Activated T-helper 1 cell treated with Interleukin-2 at 50 U/mL for 16 hours (primary cell): ENCODE measurements at places on chromosomes 1 and 21.

GRCh38 chr1:224534731-224535130 lies 81.4 kb upstream of the CNIH3 start:
- DNase-seq, result no peak

DNA sequence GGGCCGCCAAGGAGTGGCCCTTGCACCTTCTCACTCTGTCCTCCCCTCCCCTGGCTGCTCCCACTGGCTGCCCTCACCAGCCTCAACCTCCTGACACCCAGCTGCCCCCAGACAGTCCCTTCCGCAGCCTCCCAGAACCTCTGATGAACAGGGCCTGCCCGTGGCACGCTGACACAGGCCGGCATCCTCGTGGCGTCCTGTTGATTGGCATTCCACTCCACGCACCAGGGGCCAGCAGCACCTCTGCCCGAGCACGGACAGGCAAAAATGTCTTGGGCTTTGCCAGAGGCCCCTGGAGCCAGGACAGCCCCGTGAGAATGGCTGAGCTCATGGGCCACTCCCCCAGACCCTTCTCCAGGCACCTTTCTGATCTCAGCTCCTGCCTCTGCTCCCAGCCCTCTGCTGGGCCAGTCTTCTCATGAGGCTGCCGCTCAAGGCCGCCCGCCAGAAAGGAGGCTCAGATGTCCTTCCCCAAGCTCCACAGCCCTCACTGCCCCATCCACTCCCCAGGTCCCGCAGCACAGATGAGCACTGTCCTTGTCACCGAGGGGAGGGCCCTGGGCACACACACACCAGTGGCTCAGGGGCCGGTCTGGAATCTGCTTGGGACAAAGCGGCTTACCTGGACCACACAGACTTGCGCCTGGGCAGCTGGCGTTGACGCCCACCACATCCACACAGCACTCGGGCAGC lies 15.8 kb upstream of the RNF223 start:
- DNase-seq, result no peak

GRCh38 chr1:202624781-202625108 lies 85.5 kb downstream of the SYT2 start:
- no peak for DNase-seq

DNA sequence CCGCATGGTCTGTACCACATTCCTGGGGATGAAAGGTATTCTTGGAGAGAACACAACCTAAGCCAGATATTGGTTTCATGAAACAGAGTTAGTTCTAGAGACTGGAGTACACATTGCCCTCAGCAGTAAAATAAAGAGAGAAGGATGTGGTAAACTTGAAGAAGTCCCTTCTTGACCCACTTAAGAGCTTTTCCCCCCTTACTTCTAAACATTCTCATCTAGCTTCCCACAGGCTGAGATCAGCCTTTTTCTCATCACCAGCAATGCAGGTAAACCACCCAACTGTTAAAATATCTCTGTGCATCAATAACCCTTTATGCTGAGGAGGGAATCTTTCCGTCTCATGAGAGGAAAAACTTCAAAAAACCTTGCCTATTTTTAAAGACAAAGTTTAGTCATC lies 62.6 kb downstream of the SUSD4 start:
- no peak for DNase-seq

DNA sequence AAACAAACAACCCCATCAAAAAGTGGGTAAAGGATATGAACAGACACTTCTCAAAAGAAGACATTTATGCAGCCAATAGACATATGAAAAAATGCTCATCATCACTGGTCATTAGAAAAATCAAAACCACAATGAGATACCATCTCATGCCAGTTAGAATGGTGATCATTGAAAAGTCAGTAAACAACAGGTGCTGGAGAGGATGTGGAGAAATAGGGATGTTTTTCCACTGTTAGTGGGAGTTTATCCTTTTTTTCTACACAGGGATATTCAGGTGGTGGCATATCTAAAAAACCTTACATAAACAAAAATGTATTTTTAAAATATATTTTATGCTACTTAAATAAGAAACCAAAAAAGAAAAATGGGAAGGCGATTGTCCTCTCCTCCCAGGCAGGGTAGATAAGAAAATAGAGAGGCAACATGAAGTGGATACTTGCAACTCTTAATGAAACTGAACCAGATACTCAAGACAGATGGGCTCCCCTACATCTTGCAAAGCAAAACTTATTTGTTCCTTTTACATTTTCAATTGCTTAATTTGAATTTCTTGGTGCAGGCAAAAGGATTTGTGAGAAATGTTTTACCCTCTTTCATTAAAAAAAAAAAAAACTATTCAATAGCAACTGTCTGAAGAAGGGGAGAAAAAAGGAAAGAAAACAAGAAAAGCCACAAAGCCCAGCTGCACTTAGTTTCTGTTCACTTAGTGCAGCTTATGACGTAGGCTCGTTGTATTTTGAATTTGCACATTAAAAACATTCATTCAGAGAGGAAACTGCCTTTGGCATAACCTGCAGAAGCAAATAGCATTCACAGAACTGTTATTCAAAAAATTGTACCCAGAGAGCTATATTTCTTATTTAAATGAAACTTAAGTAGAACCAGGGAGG lies 36.9 kb upstream of the RGS1 start:
- no peak for DNase-seq

- peak; percentile 2 for DNase-seq
Measured at GRCh38 chr1:94418664-94419655, 771 bp downstream of the ABCD3 start.

- no peak for DNase-seq
Measured at GRCh38 chr1:110057963-110058518, 12.4 kb downstream of the ALX3 start.

GRCh38 chr1:195326325-195326724 lies 1281.9 kb downstream of the KCNT2 start:
- no peak for DNase-seq

DNA sequence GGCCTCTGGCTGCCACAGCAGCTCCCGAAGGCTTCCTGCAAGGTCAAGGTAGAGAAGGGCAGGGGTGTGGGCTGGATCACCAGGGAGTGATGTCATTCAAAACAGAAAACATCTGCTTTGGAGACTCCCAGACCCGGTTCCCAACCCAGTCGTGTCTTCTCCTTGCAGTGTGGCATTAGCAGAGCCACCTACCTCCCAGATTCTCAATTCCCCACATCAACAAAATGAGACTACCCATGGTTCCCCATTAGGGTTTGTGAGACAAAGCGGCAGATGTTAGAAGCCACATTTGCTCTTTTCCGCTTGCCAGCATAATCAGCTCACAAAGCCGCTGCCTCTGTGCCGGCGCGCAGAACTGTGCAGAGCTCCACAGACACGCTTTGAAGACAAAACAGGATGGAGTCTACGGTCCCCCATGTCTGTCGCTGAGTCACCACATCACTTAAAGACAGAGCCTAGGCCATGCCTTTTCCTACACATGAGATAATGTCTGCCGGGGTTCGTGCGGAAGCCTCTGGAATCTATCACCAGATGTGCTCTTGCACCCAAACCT lies 12.5 kb downstream of the KIF17 start:
- DNase-seq, result no peak

DNA sequence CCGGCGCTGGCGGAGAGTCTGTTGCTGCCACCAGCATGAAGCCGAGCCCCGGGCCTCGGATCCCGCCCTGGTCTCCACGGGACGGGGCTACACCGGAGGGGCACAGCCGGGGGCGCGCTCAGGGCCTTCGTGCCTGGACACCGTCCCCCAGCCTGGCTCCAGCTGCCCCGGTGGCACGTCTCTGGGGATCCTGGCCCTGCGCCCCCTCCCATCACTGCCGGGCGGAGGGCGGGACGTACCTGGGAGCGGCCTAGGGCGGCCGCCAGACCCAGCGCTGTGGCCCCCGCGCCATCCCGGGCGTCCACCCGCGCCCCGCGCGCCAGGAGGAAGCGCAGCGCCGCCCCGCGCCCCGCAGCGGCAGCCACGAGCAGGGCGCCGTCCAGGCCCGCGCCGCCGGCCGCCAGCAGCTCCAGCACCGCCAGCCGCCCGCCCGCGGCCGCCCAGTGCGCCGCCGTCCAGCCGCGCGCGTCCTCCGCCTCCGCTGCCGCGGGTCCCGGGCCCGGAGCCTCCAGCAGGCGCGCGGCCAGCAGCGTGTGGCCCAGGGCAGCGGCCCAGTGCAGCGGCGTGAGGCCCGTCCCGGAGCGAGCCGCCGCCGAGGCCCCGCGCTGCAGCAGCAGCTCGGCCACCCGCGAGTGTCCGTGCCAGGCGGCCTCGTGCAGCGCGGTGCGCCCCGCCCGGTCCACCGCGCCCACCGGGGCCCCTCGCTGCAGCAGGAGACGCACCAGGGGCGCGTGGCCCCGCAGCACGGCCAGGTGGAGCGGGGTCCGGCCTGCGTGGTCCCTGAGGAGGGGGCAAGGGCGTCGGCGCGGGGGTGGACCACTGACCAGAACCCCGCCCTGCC lies 1.0 kb downstream of the ANKRD65 start:
- DNase-seq, result no peak

GRCh38 chr21:45836694-45837670 lies 144.6 kb upstream of the COL6A1 start:
- DNase-seq, result no peak

DNA sequence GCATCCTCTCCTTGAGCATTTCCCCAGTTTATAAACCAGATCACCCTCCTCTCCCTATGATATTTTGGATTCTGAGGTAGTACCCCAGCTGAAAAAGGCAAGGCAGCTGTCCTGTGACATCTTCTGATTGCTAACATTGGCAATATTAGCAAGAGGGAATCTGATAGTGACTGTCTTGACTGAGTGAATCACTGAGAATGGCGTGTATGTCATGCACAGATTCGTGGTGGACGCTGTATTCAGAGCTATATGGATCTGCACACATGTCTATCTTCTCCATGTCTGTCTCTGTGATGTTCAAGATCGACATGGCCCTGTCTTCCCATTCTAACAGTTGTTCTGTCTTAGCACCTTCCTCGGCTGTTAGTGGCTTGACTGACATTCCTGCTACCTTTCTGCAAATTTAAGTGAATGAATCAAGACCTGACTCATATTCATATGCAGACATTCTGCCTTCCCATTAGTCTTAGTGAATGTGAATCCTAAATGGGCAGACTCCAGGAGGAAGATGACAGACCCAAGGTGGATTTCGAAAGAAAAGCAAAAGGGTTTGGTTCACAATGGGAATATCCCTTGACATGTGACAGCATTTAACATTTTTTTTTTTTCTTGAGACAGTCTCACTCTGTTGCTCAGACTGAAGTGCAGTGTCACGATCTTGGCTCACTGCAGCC lies 97.7 kb downstream of the PGBD5 start:
- no peak for DNase-seq

DNA sequence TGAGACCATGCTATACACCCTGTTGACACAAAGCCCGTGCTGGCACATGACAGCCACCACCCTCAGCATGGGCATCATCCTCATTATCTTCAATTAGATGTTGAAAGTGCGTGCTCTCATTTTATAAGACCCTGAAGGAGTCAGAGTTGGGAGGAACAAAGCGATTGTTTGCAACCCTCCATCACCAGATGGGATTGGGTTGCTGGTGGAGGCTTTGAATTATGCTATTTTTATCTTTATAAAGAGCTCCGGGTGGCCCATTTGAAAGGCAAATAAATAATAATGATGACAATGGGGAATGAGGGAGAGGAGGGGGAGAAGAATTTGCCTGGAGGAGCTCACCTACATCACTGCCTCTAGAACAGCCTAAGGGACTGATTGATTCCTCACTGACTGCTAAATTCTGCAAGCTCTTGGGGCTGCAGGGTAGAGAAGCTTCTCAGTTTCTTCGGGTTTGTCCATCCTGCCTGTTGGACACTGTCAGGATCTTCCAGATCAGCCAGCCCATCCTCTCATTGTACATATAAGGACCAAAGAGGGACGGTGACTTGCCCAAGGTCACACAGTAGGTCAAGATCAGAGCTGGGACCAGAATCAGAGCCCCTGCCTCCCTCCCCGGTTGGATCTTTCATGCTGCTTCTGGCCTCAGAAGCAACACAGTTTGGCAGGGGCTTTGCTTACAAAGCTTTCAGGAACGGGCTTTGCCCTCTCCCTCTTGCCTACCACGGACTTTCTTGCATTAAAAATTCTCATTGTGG lies 130.9 kb upstream of the ZBTB40 start:
- DNase-seq, result no peak
